ENCODE measurements at places on chromosomes 7 and 10.

DNA sequence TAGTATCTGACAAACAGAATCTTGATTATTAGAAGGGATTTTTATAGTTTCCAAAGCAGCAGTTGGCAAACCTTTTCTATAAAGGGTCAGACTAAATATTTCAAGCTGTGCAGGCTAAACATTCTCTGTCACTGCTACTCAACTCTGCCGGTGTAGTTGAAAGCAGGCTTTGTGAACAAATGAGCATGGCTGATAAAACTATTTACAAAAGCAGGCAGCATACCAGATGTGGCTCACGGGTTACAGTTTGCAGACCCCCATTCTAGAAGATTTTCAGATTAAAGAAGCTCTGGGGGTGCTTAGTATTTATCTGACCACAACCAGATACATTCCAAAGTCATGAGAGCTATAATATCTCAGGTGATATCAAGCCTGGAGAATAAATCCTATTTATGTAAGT lies 1017.5 kb downstream of the SORCS1 start:
- DNase-seq = no peak

DNA sequence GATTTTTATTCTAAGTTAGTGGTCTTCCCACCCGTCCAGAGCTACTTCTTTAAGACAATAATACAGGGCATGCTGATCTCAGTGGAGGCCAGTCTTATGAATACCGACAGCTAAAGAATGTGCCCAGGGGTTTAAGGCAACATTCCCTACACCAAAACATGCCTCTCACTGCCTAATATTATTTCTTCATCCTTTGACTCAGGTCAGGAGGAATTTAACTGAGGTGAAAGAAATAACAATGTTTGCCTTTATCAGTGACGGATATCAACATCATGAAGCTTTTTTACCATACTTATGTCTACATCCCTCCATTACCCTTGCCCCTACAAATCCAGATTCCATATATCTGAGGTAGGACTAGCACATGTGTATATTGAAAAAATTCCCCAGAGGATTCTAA lies 33.3 kb upstream of the TES start:
- DNase-seq = no peak

DNA sequence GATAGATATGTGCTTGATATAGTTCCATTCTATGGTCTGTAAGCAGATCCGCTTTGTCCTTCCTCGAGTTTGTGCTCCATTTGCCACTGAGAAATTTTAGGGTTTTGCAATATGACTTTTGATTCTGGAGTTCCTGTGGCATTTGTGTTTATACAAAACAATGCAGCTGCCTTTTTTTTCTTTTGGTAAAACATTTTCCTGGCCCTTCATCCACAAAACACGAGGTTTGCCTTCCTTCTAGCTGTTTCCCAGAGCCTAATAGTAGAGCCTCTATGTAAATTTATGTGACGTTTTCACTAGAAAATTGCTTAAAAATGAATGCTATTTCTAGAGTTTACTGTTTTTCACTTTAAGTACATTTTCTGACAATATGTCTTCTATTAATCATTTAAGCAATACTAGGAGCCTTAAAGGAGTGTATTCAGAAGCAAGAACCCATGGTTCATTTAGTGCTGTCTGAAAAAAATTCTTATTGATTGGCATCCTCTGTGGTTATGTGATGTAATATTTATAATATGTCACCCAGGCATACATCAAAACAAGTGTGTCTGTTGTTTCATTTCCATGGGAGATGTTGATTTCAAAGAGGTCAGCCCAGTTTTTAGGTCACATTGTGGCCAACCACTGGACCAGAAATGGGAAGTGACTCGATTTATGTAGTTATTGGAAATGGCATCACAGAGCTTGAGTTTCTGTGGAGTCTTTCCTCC lies 618.3 kb downstream of the LRMDA start:
- DNase-seq = no peak

- DNase-seq = no peak
Observed at GRCh38 chr10:124300224-124300623, 118.5 kb downstream of the OAT start.

DNA sequence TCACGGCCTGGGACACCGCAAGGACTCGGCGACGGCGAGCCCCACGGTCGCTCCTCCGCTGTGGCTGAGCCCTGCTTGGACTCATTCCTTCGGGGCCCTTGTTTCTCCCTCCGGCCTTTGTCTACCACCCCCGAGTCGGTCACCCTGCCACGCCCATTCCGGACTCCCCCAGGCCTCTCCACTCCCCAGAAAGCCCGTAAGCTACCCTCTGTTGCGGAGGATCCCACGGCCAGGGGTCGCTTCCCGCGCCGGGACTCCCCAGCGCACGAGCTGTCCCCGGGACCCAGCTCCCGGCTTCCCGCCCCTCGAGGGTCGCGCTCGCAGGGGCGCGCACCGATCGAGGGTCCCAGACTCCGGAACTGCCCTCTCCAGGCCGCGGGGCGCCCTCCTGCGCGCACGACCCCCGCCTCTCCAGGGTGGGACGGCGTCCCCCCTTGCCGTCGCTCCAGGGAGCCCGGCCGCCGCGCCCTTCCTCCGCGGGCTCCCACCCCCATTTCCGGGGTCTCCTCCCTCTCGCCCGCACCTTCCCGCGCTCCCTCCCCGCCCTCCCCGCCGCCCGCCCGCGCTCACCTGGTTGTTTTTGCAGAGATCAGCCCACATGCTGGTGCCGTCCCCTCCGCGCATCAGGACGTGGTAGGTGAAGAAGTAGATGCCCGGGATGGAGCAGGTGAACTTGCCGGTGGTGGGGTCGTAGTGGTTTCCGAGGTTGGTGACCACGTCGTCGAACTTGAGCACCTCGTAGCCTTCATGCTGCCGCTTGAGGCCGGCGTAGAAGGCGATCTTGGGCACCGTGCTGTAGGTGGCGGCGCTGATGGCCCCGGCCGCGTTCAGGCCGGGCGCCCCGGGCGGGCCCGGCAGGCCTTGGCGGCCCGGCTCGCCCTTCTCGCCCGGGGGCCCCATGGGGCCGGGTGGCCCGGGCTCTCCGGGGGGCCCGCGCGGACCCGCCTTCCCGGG lies 1.5 kb downstream of the C1QL3 start:
- DNase-seq = no peak

- no peak for DNase-seq
Observed at GRCh38 chr7:30155481-30155880, 20.7 kb downstream of the MTURN start.

GRCh38 chr7:18312482-18312881 lies 183.1 kb upstream of the HDAC9 start:
- no peak for DNase-seq

DNA sequence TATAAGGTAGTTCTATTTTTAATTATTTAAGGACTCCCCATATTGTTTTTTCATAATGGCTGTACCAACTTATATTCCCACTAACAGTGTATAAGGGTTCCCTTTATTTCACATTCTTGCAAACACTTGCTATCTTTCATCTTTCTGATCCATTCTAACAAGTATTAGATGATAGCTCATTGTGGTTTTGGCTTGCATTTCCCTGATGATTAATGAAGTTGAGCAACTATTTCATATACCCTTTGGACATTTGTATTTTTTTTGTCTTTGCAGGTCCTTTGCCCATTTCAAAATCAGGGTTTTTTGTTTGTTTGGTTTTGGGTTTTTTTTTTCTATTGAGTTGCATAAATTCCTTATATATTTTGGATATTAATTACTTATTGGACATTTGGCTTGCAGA lies 107.2 kb downstream of the EPC1 start:
- peak; percentile 57 for DNase-seq

DNA sequence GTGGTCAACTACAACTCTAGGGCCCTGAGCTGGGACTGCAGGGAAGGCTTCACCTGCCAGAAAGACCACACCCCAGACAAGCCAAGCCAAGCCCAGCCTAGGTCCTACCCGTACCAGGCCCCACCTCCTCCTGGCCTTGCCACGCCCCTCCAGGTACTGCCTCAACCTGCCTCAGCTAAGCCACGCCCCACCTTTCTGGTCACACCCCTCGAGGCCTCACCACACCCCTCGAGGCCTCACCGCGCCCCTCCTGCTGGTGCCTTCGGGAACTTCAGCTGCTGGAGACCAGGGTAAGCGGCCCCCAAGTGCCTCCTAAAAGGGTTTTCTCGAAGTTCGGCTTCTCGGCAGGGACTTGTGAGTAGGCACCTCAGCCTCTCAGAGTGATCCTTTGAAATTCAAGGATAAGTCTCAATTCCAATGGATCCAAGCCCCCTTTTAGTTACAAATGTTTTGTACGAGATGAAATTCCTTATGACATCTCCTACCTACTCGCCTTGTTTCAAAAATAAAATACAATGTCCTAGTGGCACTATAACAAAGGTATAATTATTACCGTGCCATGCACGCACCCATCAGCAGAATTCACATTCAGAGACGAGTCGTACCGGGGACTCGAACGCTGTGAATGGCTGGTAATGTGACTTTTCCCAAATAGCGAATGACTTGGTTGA lies 171.2 kb downstream of the ARHGAP21 start:
- DNase-seq = no peak

- peak; percentile 41 for DNase-seq
Observed at GRCh38 chr7:107147464-107148393, 21.1 kb upstream of the HBP1 start.

- DNase-seq = no peak
Observed at GRCh38 chr10:33967606-33968120, 633.2 kb upstream of the NRP1 start.

DNA sequence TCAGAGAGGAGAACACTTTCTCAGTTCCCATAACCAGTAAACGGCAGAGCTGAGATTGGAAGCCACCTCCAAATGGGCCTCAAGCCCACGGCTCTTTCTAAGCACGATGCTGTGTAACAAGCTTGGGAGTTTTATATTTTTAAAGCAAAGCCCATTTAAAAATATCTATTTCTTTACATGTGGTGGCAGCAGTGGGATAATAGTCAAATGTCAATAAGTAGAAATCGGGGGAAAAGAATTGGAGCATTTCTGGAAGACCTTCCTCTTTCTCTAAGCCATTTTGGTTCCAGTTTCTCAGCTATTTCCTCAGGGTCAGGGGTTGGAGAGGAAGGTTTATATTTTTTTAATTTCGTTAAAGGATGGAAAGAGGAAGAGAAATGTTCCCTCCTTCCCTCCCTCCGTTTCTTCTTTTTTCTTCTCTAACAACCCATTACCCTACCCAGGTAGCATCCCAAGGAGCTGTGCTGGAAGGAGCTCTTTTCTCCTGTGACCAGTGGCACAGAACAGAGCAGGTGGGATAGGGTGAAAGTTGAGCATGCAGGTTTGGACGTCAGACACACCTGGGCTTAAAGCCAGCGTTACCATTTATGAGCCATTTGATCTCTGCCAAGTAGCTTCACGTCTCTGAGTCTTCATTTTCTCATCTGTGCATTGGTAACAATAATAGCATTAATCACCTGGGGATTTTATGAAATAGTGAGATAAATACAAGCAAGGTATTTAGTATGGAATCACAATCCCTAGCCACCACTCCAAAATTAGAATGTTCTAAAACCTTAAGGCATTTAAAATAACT lies 515.7 kb downstream of the RPS24 start:
- DNase-seq = no peak

GRCh38 chr7:111080495-111081105 lies 10.3 kb upstream of the LRRN3 start:
- no peak for DNase-seq

GRCh38 chr10:13328126-13328525 lies 20.0 kb downstream of the SEPHS1 start:
- DNase-seq = no peak

DNA sequence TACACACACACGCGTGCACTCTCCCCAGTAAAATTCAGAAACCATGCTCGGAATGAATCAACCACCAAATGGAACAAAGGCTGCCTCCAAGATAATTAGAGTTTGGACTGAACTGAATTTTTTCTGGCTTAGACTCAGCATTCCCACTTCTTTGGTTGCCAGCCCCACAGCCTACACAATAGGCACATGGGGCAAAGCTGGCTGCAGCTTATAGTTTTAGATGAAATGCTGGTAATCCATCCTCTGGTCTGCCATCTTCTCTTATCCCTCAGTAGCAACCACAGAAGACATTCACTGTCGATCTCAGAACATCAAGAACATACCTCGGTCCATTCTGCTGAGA lies 44.2 kb downstream of the PDE1C start:
- DNase-seq = no peak

DNA sequence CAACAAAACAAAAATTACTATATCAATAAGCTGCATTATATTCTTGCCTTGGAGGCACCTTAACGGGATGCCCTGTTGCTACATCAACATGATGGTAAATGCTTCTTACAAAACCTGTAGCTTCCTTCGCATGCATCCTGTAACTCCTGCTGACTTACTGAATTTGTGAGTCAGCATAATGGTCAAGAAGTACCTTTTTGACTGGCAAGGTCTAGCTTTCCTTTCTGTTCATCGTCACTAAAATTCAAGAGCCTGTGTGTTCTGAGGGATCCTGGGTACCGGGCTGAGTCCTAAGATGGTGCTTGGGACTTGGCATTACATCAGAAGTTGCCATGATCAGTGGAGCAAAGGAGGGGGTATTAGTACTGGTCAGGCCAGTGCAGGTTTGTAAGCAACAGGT lies 4.9 kb downstream of the PFKFB3 start:
- DNase-seq = no peak

DNA sequence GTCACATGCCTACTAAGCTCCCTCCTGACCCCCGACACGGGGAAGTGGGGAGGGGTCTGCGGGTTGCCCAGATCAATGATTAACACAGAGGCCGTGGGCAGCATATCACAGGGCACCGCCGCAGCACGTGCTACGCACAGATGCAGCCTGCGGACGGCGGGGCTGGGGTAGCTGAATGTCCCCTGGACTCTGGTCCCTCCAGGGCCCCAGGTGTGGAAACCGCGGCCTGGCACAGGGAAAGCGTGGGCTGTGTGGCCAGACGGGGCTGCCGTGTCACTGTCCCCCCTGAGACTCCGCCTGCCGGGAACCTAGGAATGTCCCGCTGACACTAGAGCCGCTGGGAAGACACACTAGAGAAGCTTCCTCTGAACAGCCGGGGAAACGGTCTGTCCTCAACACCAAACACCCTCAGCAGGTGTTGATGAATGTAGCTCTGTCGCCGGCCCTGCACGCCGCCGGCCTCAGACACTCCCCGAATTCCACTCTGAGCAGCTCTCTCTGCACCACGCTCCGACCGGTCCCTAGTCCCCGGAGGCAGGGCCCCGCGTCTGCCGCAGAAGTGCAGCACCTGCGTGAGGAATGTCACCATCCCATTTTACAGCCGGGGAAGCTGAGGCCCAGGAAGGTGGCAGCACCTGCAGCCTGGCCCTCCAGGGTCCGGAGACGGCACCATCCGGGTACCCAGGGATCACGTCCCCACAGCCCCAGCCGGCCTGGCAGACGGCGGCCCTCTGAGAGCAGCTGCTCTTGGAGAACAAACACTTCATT lies 33.4 kb upstream of the PDGFA start:
- DNase-seq = no peak

- DNase-seq = peak; percentile 78
Observed at GRCh38 chr10:5873515-5873995, 16.1 kb downstream of the ANKRD16 start.

GRCh38 chr7:16554518-16555236 lies 28.1 kb downstream of the LRRC72 start:
- no peak for DNase-seq
